Stimulated activated CD4-positive, alpha-beta T cell treated with anti-CD3 and anti-CD28 coated beads, Interleukin-2, amount 100 ng/mL, for 48 hours (primary cell): ENCODE measurements at places on chromosomes 2 and 18.

DNA sequence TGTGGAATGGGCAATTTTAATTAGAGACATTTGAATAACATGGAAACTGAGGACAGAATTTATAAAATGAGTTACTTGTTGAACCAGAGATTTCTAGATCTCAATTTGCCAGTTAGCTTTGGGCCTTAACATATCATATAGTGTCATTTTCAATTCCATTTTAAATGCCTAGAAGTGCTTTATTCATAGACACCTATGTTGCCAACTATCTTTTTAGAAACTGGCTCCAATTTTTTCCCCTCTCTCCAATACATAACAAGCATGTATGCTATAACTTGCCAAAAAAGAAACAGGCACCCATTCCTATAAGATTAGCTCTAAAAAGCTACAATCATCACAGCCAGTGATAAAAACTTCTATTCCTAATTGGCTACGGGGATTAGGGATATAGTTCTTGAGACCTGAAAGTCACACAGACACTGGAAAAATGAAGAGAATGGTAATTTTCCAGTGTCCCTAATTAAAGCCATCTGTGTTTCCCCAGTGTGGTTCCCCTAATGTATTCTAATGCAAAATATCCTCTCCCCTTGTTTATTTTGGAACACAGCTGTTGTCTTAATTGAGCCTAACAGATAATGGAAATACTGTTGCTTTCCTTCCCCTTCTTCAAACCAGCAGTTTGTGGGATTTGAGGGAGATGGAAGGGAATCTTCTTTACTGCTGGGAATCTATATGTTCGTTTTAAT, 205.5 kb upstream of the FSHR start:
- no peak for DNase-seq

DNA sequence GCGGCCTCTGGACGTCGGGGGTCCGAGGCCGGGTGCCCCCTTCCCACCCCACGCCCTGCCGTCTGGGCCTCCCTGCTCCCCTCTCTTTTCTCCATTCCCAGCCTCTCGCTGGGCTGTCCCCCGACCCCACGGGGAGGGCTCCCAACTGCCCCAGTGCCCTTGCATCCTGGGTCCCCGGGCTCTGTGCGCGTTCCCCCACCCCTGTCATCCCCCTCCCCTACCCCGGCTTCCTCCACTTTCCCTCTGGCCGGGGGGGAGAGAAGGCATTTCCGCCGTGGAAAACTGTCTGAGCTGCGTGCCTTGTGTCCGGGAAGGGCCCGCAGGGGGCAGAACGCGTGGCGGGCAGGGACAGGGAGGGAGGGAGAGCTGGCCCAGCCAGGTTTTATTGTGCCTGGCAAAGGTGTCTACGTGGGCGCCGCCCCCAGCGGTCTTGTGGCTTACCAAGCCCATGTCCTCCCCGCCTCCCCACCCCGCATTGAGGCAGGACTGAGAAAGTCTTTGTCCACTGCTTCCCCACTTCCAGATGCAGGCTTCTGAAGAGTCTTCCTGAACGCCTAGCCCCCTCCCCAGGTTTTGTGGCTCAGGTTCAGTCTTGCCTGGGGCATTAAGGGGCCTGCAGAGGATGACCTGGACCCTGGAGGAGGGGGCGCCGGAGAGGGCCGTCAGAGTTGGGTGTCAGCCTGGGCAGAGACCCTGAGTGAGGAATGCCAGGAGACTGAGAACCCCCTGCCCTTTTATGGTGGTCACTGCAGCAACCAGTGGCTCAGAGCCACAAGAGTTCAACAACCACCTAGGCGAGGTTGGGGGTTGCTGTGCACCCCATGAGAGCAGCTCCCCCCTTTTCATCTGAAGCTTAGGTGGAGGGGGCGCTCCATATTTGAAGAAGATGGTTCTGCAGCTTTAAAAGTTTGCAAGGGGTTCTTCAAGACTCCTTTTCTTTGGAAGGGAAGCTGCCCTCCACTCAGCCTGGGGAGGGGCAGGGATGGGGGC, 1.3 kb downstream of the ITM2C start:
- DNase-seq = no peak

DNA sequence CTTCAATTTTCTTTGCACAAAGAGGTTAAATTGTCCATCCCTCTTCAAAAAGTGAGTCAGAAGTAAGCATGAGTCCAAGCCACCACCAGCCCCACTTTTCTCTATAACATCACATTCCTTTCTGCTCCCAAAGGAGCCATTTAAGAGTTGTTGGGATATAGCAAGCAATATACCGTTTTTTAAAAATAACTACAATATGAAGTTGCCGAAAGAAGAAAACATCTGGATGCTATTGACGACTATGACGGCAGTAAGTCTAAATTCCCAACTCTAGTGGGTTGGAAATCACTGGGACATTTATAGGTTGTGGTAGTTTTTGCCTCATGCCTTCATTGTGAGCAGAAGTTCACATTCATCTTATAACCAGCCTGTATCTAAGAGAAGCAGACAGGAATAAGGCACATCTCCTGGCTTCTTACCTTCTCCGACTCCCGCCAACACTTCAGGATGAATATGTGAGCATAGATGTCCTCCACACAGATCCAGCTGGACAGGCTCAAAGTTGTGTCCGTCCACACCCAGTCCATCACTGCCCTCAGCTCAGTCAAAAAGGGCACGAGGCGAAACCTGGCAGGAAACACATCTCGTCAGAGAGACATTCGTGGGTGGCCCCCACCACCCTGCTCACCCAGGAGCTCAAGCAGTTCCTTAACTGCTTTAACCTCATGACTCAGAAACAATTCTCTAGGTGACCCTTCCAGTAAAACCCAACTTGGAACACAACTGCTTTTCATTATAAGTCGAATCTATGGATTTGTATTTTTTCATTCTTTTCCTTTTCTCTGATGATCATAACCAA, 163.6 kb downstream of the NAPG start:
- DNase-seq = no peak

DNA sequence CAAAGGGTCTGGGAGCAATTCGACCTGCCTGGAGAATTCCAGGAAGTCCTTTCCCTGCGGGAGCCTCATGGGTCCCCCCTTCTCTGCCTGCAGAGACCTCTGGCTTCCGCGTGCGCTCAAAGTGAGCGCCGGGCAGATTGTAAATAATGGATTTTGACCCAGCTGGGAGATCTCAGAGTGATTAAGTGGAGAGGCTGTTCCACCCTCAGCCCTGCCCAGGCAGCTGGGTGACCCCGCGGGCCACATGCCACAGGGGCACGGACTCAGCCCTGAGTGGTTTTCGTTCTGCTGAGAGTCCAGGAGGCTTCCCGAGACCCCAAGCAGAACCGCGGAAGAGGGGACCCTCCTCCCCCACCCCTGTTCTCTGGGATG, 1.2 kb downstream of the KCNG2 start:
- no peak for DNase-seq

- DNase-seq = peak; percentile 94
These were observed 2.9 kb upstream of the NEURL3 start for GRCh38 chr2:96507957-96508520.

DNA sequence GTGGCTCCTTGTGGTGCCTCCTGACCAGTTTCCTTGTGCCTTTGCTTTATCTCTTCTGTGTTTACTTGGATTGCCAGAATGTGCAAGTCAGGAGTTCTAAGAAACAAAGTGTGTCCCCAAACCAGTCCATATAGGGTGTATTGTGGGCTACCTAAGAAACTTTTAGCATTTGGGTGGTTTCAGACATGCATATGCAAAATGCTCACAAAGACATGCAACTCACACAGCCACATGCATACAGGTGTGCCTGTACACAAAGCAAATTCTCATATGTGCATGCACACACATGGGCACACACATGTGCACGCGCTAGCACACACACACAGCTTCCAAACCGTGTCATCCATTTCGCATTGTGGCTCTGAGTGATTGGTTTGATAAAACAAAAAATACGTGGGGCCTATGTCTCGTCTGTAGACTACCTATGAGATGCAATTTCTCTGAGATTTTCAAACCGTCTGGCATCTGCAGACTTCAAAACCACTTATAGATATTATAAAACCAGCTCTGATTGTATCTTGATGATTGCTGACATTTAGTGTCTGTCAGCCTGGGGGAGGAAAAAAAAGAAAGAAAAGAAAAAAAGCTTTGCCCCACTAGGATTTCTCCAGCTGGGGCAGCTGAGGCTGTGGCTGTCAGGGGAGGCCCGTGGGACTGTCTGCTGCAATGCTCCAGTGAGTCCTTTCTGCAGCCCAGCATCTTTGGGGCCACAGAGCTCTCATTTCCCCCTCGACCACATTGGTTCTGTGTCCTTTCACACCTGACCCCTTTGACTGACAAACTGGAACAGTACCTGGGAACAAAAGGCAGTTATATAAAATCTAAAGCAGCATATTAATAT, 556.1 kb downstream of the CMPK2 start:
- DNase-seq = no peak

GRCh38 chr2:144151405-144151804, 368.5 kb downstream of the ZEB2 start:
- DNase-seq = no peak

- no peak for DNase-seq
These were observed 703.3 kb downstream of the NRXN1 start for GRCh38 chr2:50328680-50329079.
